ENCODE measurements at places on chromosomes 4 and X. TPM values are rescaled to one million over a fixed set of nuclear protein-coding genes. Genes with fewer than 3 reads are reported as not detected.

- H3K27ac ChIP-seq, result no peak overlapping the region
- no peaks in the 10 kb centered on the region for H3K27me3 ChIP-seq
- H3K36me3 ChIP-seq, result no peaks in the 10 kb centered on the region
- DNase-seq, result no peak
Measured at GRCh38 chrX:119041175-119041574, 31.6 kb upstream of the CT47C1 start.

DNA sequence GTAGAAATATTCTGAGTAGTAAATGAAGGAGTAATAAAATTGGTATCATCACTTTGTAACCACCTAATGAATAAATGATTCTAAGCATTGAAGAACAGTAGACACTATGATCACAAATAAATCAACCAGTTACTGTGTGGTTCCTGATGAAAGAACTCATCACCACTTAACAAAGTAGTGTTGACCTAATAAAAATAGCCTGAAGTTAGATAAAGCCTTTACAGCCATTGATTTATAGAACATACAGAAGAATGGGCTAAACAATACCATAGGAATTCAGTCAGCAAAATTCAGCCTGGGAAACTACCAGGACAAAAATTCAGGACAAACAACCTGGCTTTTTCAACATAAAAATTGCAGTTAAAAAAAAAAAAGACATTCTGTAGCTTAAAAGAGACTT, 9.0 kb downstream of the SLC30A9 start:
- H3K27ac ChIP-seq, result no peak overlapping the region
- H3K4me3 ChIP-seq, result no peak overlapping the region
- peaks cover 22% of the 10 kb centered on the region for H3K36me3 ChIP-seq
- DNase-seq, result no peak

GRCh38 chr4:145482209-145483037, 770 bp downstream of the SMAD1 start:
- H3K4me1 ChIP-seq, result peaks cover 48% of the 10 kb centered on the region
- H3K36me3 ChIP-seq, result peaks cover 3% of the 10 kb centered on the region
- no peaks in the 10 kb centered on the region for H3K27me3 ChIP-seq
- peak overlapping the region; percentile 98 for H3K4me3 ChIP-seq

The GAGE2A gene
- not detected for total RNA-seq

GRCh38 chr4:153722036-153722435, 37.8 kb downstream of the RNF175 start:
- no peaks in the 10 kb centered on the region for H3K4me1 ChIP-seq
- no peaks in the 10 kb centered on the region for H3K36me3 ChIP-seq
- DNase-seq, result no peak
- H3K4me3 ChIP-seq, result no peak overlapping the region
- no peak overlapping the region for H3K27ac ChIP-seq
- H3K27me3 ChIP-seq, result no peaks in the 10 kb centered on the region

- H3K27me3 ChIP-seq, result no peaks in the 10 kb centered on the region
- DNase-seq, result no peak
- H3K36me3 ChIP-seq, result no peaks in the 10 kb centered on the region
- no peak overlapping the region for H3K27ac ChIP-seq
- no peak overlapping the region for H3K4me3 ChIP-seq
- no peaks in the 10 kb centered on the region for H3K4me1 ChIP-seq
Measured at GRCh38 chr4:15754323-15754722, 23.8 kb upstream of the CD38 start.

DNA sequence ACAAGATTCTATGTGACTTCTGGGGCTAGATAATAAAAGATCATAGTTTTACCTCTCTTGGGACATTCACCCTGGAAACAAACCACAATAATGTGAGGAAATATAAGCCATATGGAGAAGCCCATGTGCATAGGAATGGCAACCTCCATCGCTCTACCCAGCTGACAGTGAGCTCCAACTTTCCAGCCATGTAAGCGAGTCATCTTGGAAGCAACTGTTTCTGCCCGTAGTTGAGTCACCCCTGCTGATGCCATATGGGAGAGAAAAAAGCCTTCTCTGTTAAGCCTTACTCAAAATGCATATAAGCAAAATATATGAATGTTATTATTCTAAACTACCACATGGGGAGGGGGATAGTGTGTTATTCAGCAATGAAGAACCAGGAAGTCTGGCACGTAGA, 31.4 kb upstream of the RELL1 start:
- H3K27ac ChIP-seq, result no peak overlapping the region
- no peaks in the 10 kb centered on the region for H3K27me3 ChIP-seq
- H3K4me3 ChIP-seq, result no peak overlapping the region
- H3K4me1 ChIP-seq, result peaks cover 14% of the 10 kb centered on the region
- H3K36me3 ChIP-seq, result no peaks in the 10 kb centered on the region
- DNase-seq, result no peak

DNA sequence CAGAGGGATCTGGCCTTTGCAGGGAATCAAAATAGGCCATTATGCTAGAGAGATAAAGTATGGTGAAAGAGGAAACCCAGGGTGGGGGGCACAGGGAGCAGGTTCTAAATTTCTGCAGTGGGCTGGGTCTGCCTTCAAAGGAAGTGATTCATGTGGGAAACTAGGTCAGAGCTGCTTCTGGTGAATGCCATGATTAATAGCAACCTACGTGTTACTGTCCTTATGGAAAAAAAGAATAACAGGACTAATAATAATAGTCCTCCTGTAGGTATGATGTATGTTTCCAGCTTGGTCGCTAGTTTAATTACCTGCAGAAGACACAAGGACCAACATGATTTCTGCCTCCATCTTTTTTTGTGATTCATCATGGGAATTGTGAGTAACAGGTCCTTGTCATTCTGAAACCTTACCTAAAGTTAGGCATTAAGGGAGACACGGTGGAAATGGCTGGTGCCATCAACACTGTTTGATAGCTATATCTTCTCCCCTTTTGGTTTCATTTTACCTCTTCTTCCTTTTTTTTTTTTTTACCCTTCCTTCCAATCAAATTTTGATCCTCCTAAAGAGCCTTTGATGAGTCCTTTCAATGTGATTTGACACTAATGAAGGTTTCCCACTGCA, 180.4 kb downstream of the CPEB2 start:
- H3K27me3 ChIP-seq, result no peaks in the 10 kb centered on the region
- no peaks in the 10 kb centered on the region for H3K36me3 ChIP-seq
- DNase-seq, result no peak
- no peak overlapping the region for H3K27ac ChIP-seq
- H3K4me3 ChIP-seq, result no peak overlapping the region

DNA sequence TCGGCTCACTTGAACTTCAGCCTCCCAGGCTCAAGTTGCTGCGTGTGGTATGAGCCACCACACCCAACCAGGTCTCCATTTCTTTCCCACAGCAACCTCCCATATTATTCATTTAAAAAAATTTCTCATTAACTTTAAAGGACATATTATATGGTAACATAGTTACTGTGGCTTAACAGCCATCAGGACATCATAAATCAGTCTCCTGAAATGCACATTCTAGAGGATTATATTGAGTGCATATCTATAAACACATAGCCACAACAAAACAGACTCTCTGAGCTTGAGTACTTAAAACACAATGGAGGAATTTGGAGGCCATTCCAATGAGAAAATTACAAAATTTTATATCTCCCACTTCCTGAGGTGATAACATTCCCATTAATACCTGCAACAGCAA, 61.5 kb downstream of the CORIN start:
- no peak overlapping the region for H3K4me3 ChIP-seq
- H3K4me1 ChIP-seq, result no peaks in the 10 kb centered on the region
- no peaks in the 10 kb centered on the region for H3K27me3 ChIP-seq
- DNase-seq, result no peak
- no peak overlapping the region for H3K27ac ChIP-seq
- H3K36me3 ChIP-seq, result no peaks in the 10 kb centered on the region

DNA sequence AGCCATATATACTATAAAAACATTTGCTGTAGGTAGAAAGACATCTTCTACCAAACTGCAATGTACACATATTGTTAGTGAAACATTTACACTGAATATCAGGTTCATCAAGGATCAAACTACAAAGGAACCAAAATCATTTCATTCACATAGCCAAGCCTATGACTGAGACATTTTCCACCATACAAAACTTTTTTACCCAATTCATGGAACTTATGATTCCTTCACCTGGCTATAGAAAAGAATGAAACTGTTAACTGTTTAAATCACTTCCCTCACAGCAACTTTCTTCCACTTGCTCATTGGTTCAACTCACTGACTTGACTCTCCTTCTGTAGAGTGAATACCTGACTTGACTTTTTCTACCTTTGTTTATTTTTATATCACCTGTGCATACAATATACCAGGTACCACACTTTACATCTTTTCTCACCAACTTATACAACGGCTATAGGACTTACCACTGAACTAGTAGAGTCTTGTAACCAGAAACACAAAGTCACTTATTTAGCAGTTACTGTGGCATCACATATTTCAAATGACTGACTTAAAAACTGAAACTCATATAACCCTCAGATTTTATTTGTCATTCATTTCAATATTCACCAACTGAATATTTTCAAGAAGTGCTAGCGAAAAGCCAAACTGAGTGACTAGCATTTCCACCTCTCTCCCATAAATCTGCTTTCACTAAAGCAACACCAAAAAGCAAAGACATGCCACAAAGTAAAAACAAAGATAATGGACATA, 30.9 kb downstream of the CAMK2D start:
- DNase-seq, result no peak
- no peaks in the 10 kb centered on the region for H3K36me3 ChIP-seq
- H3K4me3 ChIP-seq, result no peak overlapping the region
- peaks cover 21% of the 10 kb centered on the region for H3K4me1 ChIP-seq
- no peaks in the 10 kb centered on the region for H3K27me3 ChIP-seq

The SLC10A6 gene
- total RNA-seq, result 0.30 TPM
